ENCODE measurements at places on chromosomes 7 and 10. TPM values are rescaled to one million over a fixed set of nuclear protein-coding genes. Genes with fewer than 3 reads are reported as not detected.

The TAS2R3 gene
- polyA plus RNA-seq: not detected

The SLC29A3 gene
- polyA plus RNA-seq: 3.6 TPM

The NFE2L3 gene
- 2.9 TPM for polyA plus RNA-seq

The TMEM196 gene
- 30.3 TPM for polyA plus RNA-seq

The HOGA1 gene
- not detected for polyA plus RNA-seq

The KLHL7 gene
- polyA plus RNA-seq: 198 TPM

The GARIN1A gene
- 1.7 TPM for polyA plus RNA-seq

The GPR141 gene
- not detected for polyA plus RNA-seq

The PRF1 gene
- polyA plus RNA-seq: not detected

The GSTK1 gene
- polyA plus RNA-seq: 16.5 TPM

The PDE1C gene
- polyA plus RNA-seq: 8.2 TPM

The LRRD1 gene
- 2.7 TPM for polyA plus RNA-seq

The NYAP1 gene
- 70.1 TPM for polyA plus RNA-seq

The DENND2A gene
- 21.7 TPM for polyA plus RNA-seq

The WAC gene
- 63.9 TPM for polyA plus RNA-seq

The GPR26 gene
- polyA plus RNA-seq: 8.0 TPM

The GPR37 gene
- 1.4 TPM for polyA plus RNA-seq

The SDK1 gene
- 4.2 TPM for polyA plus RNA-seq

The ASZ1 gene
- not detected for polyA plus RNA-seq

The SEC31B gene
- polyA plus RNA-seq: 23.1 TPM

The GRM8 gene
- polyA plus RNA-seq: 1.5 TPM

The KNDC1 gene
- 4.3 TPM for polyA plus RNA-seq

The CALD1 gene
- polyA plus RNA-seq: 8.0 TPM

The PLAC9 gene
- polyA plus RNA-seq: not detected

The CCL26 gene
- not detected for polyA plus RNA-seq

The RINT1 gene
- 12.9 TPM for polyA plus RNA-seq

The CDC14C gene
- polyA plus RNA-seq: not detected

The BMPER gene
- 2.1 TPM for polyA plus RNA-seq

The RNF133 gene
- not detected for polyA plus RNA-seq

The MACROH2A2 gene
- polyA plus RNA-seq: 173 TPM

The DRGX gene
- polyA plus RNA-seq: not detected

The NPSR1 gene
- not detected for polyA plus RNA-seq

The LMOD2 gene
- not detected for polyA plus RNA-seq

The ABCB1 gene
- 6.1 TPM for polyA plus RNA-seq
